Stimulated activated CD8-positive, alpha-beta memory T cell treated with anti-CD3 and anti-CD28 coated beads, Interleukin-7, amount 100 ng/mL, for 24 hours (primary cell): ENCODE measurements at places on chromosomes 1 and 21.

GRCh38 chr1:145877923-145878486 is 7.7 kb downstream of the ANKRD35 start:
- DNase-seq = no peak

DNA sequence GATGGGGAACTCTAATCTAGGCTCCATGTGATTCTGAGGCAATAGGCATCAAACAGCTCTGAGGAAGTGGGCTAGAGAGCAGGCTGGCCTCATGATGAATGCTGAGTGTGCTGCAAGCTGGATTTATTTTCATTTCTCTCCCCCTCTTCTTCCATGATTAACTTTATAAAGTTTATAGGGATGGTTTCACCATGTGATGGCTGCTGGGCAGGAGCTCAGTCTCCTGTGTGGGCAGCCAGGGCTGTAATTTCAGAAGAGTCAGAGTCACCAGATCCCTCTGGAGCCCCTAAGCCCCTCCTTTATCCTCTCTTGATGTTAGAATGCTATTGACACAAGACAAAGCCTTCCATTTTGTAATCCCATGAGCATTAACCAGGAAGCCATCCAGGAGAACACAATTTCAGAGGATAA is 143.6 kb downstream of the CNIH3 start:
- no peak for DNase-seq

DNA sequence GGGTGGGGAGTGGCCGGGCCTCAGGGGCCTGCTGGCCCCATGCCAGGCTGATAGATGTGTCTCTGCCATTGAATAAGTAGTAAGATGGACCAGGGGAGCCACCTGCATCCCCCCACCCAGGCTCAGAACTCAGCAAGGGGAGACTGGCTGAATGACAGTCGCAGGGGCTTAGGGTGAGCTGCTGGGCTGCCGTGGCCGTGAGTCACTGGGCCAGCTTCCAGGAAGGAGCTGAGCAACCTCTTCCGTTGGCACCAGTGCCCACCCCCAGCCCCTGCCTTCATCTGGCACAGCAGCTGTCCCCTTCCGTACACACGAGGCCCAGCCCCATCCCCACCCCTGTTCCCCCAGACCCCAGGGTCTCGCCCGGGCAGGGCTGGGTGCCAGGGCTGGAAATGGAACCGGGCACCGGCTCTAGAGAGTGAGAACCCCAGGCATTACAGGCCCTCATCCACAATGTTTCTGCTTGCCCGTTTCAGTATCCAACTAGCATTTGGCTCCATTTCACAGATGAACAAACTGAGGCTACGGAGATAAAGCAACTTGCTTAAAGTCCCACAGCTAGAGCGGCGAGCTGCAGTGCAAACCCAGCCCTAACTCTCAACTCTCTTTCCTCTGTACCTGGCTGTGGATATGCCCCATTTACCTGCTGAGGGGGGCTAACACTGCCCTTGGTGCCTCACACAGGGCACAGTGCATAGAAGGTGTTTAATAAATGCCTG is 10.2 kb downstream of the WNT4 start:
- no peak for DNase-seq

DNA sequence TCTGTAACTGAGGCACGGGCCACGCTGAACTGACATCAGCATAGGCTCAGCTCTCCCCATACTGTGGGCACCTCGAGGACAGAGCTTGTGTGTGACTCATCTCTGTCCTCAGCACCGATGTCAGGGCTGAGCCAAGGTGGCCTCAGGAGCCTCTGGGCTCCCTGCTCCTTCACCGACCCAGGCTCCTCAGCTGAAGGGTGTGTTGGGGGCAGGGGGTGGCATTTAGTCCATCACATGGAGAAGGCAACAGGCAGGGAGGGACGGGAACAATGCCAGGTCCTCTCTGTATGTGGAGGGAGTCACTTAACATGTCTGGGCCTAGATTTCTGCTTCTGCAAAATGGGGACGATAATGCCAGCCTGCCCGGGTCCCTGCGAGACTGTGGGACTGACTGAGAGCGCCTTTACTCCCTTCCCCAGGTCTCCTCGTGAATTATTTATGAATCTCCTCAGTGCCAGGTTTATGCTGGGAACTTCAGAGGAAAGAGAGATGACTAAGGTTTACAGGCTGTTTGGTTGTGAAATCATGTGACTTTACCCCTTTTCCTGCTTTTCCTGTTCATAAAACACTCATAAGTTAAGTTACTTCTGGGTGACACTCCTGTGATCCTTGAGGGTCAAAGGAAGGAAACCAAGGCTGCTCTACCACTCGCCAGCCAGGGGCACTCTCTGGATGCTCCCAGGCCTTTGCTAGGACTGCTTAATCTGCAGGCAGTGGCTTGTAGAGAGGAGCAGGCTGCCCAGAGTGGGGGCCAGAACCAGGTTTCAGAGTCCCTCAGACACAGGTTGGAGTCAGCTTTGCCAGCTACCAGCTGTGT is 16.2 kb downstream of the TTC39A start:
- no peak for DNase-seq

- DNase-seq = no peak
Measured at GRCh38 chr1:246597340-246597739, 31.1 kb downstream of the CNST start.

DNA sequence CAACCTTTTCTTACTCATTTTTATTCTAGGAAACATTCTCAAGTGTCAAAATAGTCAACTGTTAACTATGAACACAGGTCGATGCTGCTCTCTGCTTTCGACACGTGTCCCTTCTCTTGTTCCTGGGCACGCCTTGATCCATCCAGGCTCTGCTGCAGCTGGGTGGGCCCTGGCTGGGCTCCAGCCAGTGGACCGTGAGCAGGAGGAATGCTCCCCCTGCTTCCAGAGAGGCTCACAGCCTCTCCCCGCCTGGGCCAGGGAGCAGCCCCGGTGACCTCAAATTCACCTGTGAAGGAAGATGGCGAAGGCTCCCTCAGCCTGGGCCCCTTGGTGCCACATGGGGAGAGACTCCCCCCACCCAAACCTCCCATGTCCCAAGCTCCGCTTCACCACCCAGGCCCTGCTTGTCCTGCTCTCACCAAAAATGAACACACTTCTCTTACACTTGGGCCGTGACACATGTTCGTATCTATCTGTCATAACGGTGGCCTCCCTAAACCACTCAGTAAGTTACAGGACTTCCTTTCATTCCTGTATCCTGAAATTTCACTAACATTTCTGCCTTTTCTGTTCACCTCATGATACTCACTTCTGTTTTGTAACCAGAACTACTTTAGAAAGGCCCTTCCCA is 24.6 kb upstream of the ADARB1 start:
- no peak for DNase-seq

- no peak for DNase-seq
Measured at GRCh38 chr1:107344836-107345235, 204.0 kb downstream of the NTNG1 start.

- DNase-seq = no peak
Measured at GRCh38 chr21:33249331-33250002, 16.7 kb upstream of the IL10RB start.

- DNase-seq = no peak
Measured at GRCh38 chr1:48773133-48773532, 3.6 kb downstream of the BEND5 start.

- no peak for DNase-seq
Measured at GRCh38 chr1:39183503-39184353, 20.8 kb upstream of the MACF1 start.

- no peak for DNase-seq
Measured at GRCh38 chr1:109259674-109260557, 10.6 kb downstream of the CELSR2 start.

- no peak for DNase-seq
Measured at GRCh38 chr1:26307363-26307781, 936 bp upstream of the UBXN11 start.

DNA sequence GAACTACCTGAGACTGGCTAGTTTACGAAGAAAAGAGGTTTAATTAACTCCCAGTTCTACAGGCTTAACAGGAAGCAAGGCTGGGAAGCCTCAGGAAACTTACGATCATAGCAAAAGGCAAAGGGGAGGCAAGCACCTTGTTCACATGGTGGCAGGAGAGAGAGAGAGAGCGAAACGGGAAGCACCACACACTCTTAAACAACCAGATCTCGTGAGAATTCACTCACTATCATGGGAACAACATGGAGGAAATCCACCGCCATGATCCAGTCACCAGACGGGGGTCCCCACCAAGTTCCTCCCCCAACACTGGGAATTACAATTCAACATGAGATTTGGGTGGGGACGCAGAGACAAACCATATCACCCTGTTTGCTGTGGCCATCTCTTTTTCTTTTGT is 11.8 kb downstream of the MT1HL1 start:
- DNase-seq = no peak

GRCh38 chr1:17122521-17123164 is 3.4 kb upstream of the PADI2 start:
- DNase-seq = no peak

- DNase-seq = no peak
Measured at GRCh38 chr1:230877924-230878590, 9.7 kb upstream of the C1orf198 start.

- no peak for DNase-seq
Measured at GRCh38 chr1:45608175-45609156, 15.4 kb downstream of the CCDC17 start.

DNA sequence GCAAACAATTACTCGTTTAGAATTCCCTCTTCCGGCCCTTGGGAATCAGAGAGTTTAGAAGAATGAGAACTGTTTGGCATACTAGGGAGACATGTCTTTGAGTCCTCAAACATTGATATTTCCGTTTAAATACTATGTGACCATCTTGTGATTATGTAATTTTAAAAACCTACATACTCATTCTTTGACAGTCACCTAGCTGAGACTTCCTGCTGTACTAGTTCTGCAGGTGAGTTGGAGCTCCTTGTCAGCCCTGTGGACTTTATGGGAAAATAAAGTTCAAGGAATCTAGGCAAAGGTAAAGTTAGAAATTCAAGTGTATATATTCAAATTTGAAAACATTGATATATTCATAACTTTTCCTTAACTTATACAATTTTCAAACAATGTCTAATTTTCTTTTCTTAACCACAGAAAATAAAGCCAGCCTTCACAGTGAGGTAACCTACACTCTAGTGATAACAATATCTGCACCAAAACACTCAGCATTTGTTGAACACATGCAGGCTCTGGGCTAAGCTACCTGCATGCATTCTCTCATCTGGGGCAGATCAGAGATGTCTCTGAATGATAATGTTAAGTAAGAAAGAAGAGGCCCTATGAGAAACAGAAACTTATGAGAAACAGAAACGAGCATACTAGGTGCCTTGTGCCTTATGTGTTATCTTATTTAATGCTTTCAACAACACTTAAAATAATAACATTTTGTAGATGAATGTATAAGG is 67.0 kb upstream of the BACE2 start:
- no peak for DNase-seq
